Urothelium cell line (cell line): ENCODE measurements at places on chromosomes 12 and 14.

- DNase-seq = no peak
Observed at GRCh38 chr12:94898388-94898787, 105.1 kb downstream of the NDUFA12 start.

DNA sequence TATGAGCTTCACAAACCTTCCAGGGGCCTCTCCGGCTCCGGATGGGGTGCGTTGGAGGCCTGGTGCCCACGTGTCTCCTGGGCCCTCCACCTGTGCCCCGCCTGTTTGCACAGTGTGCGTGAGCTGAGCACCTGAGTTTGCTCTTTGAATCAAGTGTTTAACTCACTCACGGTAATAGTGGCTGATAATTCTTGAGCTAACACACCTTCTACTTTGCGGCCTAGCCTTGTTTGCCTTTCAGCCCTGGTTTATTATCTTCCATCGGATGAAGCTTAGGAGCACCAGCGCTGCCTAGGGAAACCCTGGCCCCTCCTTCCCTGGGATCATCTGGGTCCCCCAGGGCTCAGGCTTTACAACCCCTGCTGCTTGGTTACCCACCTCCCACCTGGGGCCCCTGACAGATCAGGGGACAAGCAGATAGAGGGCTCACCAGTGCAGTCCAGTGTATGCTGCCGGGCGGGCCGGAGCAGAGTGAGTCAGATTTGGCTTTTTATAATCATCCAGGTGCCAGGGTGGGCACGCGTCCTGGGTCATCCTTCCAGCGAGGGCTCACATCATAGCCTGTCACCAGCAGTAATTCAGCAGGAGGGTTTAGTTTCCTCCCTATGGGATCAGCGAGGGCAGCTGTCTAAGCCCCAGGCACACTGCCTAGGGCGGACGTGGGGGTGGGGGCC, 62.8 kb upstream of the RFLNA start:
- peak; percentile 58 for DNase-seq

GRCh38 chr12:51171884-51172514, 936 bp downstream of the TFCP2 start:
- DNase-seq = no peak

DNA sequence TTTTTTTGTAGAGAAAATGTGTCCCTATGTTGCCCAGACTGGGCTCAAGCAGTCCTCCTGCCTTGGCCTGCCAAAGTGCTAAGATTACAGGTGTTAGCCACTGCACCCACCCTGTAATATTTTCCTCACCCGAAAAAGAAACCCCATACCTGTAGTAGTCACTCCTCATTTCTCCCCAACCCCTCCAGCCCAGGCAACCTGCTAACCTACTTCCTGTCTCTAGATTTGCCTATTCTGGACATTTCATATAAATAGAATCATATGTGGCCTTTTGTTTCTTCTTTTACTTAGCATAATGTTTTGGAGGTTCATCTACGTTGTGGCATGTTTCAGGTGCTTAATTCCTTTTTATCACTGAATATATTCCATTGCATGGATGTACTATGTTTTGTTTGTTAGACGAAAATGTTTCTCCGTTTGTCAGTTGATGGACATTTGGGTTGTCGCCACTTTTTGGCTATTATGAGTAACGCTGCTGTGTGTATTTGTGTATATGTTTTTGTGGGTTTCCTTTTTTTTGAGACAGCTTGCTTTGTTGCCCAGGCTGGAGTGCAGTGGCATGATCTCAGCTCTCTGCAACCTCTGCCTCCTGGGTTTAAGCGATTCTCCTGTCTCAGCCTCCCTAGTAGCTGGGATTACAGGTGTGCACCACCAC, 6.2 kb downstream of the ANKRD13A start:
- DNase-seq = no peak

- DNase-seq = no peak
Observed at GRCh38 chr12:62977883-62978282, 42.9 kb upstream of the PPM1H start.

DNA sequence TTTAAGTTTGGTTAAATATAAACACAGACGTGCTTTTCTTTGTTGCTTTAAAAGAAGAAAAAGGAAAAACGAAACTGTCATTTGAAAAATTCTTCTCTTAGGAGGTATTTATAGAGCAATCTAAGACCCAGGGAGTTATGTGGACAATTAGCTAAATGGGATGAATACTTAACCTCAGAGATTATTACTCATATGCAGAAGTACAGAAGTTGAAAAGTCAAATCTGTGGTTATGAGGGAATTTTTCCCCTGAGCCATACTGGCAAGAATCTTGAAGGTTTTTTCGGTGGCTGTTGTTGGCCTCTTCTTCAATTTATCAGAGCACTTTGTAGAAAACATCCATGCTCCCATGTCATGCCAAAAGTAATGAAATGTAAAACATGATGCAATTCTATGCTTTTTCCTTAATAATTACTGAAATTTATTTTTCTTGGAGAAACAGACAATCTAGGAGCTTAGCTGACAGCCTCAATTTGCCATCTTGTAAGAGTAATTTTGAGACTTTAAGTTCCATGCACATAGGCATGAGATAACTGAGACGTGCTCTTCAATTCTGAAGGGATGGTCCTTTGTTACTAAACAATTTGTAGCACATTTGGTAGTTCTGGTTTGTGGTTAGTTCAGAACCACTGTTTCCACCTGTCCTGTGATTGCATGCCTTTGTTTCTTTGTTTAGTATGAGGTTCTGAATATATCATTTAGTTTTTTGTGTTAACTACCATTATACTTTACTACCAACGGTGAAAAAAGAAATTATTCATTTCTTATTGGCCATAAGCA, 126.6 kb downstream of the BCAT1 start:
- DNase-seq = no peak

GRCh38 chr12:61566183-61566582, 694.0 kb upstream of the USP15 start:
- no peak for DNase-seq

DNA sequence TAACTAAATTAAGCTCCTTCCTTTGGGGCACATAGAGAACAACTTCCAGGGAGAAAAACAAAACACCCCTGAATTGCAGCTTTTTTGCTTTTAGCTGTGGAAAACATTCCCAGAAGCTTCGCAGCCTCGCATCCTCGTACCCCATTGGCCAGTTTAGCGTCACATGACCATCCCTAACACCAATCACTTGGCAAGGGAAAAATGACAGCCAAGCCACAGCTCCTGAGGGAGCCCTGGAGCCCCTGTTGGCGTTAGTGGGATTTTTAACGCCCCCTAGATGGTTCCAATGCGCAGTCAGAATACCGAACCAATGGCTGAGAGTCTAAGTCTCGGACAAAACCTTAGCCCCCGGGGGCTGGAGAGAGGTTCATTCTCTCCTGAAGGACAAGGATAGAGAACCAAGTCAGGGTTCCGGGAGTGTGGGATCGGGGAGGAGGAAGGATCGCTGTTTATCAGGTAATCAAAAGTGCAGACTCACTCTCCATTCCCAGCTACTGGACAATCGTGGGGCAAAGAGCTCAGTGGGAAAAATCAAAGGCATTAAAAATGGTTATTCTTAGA, 135.6 kb upstream of the HIF1A start:
- DNase-seq = no peak

DNA sequence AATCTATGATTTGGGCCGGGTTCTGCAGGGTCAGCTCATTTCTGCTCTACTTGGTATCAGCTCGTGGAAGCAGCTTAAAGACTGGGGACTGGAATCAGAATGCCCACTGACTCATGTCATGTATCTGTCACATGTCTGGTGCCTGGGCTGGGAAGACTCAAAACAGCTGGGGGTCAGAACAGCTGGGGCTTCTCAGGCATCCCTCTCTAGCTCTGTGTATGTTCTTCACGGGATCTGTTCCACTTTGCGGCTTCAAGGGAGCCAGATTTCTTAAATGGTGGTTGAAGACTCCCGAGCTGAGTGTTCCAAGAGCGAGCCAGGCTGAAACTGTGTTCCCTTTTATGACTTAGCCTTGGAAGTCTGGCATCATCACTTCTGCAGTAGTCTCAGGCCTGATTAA, 11.9 kb downstream of the AEBP2 start:
- DNase-seq = no peak

DNA sequence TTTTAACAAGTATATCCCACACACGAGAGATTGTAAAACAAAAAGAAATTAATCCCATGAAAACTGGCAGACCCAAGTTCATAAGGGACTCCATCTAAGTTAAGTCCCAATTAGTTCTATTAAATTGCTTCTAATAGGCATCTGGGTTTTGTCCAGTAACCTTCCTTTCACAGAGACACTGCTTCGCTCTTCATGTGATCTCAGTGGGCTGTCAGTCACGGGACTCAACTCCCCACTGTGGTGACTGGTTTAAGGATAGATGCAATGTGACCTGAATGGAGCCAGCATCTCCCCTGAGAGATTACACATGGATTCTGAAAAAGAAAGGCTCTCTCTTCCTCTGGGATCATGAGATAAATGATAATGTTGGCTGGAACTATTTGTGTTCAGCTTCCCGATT, 96.4 kb downstream of the GAS2L3 start:
- DNase-seq = no peak

DNA sequence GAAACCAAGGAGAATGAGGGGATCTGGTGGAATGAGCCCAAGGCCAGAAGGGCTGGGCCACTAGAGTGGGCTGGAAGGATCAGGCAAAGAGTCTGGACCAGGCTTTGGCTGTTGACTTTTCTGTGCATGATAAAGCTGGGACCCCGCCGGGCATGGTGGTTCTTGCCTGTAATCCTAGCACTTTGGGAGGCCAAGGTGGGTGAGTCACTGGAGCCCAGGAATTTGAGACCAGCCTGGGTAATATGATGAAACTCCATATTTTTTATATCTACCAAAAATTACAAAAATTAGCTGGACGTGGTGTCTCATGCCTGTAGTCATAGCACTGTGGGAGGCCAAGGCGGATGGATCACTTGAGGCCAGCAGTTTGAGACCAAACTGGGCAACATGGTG, 393 bp upstream of the KLHL33 start:
- no peak for DNase-seq

- no peak for DNase-seq
Observed at GRCh38 chr14:99808154-99808505, 14.9 kb downstream of the EML1 start.

- DNase-seq = peak; percentile 78
Observed at GRCh38 chr12:21527451-21528180, 1.5 kb downstream of the SPX start.
